ENCODE measurements at places on chromosomes 5 and 9.
A peak's percentile ranks its signal among the peaks of the same experiment; 100 is the strongest.

DNA sequence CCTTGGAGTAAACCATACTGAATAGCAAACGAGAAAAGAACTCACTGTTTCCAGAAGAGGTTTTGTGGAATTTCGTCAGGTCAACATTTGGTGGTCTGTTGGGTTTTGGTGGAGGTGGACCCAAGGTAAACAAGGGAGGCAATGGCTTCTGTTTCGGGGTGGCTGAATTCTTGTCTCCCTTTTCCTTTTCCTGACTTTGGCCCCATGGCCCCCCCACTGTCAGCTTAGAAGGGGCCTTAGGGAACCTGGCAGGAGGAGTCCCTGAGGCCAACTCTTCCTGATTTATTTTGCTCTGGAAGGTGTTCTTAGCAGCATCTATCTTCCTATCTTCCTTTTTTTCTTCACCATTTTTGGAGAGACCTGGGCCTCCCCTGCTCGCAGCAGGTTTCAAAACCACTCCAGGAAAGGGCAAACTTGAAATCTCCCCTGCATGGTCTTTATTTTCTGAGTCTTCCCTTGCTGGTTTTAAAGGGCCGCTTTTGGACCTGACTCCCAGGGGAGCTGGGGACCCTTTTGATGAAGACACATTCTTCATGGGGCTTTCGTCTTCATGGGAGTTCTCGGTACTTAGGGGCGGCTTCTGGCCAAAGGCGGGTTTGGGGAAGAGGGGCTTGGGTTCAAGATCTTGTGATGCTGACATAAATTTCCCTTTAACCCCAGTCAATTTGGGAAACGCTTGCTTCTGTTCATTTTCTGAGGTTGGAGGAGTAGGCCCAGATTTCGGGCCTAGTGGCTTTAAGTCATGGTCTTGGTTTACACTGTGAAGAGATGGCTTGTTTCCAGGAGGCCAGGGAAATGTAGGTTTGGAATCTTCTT, 17.4 kb downstream of the FYB1 start:
- no peak for DNase-seq

DNA sequence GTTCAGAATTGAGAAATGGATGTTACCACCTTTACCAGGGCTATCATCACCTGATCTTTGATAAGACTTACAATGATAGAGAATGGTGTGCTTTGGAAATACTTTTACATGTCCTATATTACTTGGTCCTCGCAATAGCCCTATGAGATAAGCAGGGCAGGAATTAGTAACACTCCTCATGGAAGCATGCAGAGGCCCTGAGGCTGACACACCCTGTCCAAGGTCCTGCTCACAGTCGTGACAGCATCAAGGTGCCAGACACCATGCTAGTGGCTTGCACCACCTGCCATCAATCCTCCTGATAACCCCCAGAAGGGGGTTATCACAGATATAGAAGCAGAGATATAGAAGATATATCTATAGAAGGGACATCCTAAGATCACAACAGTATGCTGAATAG, 216.8 kb upstream of the TBC1D2 start:
- no peak for DNase-seq

DNA sequence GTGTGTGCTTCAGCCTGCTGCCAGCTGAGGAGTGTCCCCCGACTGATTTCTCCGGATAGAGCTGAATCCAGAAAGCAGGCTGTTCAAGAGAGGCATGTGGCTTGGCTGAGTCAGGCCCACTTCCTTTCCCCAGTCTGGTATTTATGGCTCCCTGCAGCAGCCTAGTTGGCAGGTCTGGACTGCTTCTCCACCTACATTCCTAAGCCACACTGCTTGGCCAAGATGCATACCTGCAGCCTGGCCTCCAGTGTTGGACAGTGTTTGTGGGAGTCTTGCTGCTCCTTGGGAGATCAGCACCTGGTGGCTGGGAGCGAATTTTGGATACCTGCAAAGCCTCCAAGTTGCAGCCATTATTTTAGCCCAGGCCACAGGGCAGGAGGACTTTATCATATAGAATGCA, 670.8 kb downstream of the ACTL7B start:
- no peak for DNase-seq

- DNase-seq = no peak
These were observed 134.6 kb upstream of the PHYKPL start for GRCh38 chr5:178366998-178367735.

- DNase-seq = no peak
These were observed 11.7 kb downstream of the OGN start for GRCh38 chr9:92392690-92393089.

GRCh38 chr5:131289738-131290137, 25.9 kb downstream of the CDC42SE2 start:
- DNase-seq = no peak

- no peak for DNase-seq
These were observed 145.4 kb downstream of the SPATA31D1 start for GRCh38 chr9:82134010-82134409.

DNA sequence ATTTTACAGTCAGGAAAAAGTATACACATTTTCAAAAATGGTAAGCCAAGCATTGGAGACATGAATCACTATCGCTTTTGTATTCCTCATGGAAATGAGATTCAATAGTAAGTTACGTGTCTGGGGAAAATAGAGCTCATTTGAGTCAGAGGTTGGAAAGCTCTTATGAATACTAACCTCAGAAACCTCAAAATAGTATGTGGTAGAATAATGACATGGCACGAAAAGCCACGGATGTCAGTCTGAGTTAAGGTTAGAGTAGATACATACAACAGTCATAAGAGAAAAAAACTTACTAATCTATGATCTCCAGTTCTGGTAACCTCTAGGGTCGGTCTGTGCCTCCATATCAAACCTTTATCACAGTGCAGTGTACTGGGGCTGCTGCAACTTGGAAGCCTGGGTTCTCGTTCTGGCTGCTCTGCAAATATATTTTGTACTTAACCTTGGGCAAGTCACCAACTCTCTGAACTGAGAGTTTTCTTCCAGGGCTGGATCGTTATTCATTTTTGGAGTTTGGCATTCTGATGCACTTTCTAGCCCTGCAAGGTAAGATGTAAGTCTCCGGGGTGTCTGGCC, 31.8 kb downstream of the MAP1B start:
- no peak for DNase-seq

- DNase-seq = no peak
These were observed 396.9 kb downstream of the PDE4D start for GRCh38 chr5:59496524-59497134.

GRCh38 chr5:135891791-135892190, 3.9 kb downstream of the IL9 start:
- DNase-seq = no peak

GRCh38 chr5:160767062-160767461, 84.9 kb downstream of the ATP10B start:
- no peak for DNase-seq

- DNase-seq = peak; percentile 39
These were observed 70.6 kb downstream of the RXRA start for GRCh38 chr9:134396825-134397224.

DNA sequence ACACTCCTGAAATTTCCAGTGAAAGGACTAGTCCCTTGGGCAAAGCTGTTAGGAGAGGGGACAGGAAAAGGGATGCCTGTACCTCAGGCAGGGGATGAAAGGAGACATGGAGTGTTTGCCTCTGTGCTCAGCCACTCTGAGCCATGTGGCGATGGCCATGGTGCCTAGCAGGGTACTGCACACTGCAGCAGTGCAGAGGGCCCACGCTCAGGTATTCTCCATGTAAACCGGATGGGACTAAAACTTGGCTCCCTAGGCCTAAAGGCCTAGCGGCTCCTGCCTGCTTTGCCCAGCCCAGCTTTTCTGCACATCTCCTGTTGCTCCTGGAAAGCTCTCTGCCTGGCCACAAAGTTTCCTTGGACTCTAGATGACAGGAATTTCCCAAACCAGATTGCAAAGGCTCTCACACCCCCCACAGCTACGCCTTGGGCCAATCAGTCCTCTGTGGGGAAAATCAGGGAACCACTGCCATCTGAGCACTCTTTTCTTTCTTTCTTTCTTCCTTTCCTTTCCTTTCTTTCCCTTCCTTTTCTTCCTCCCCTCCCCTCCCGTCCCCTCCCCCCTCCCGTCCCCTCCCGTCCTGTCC, 44.3 kb downstream of the HABP4 start:
- DNase-seq = no peak

GRCh38 chr5:21623831-21624230, 1229.3 kb downstream of the CDH12 start:
- DNase-seq = no peak

DNA sequence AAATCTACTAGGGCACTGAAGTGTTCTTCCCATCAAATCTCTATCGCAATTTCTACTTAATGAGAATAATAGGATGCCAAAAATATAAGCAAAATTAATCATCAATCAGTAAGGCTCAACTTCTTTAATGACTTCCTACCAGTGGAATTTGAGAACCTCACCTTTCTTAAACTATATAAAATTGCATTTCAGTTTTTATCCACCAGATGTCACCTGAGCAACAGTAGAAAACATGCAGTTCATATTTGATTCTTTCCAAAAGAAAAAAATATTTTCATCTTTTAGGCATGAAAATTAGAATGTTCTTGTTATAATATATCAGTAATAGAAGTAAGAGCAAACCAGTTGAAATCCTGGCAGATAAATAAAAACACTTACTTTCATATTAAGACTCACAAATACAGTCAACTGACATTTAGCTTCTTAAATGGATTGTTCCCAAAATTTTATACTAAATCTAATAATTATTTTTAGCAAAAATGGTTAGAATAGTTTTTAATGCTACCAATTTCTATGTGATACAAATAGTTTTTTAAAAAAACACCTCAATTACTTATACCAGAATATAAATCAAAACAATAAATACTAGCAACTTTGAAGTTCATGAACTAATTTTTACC, 13.4 kb upstream of the CCDC112 start:
- no peak for DNase-seq
